ENCODE measurements at places on chromosomes 6 and 20.

DNA sequence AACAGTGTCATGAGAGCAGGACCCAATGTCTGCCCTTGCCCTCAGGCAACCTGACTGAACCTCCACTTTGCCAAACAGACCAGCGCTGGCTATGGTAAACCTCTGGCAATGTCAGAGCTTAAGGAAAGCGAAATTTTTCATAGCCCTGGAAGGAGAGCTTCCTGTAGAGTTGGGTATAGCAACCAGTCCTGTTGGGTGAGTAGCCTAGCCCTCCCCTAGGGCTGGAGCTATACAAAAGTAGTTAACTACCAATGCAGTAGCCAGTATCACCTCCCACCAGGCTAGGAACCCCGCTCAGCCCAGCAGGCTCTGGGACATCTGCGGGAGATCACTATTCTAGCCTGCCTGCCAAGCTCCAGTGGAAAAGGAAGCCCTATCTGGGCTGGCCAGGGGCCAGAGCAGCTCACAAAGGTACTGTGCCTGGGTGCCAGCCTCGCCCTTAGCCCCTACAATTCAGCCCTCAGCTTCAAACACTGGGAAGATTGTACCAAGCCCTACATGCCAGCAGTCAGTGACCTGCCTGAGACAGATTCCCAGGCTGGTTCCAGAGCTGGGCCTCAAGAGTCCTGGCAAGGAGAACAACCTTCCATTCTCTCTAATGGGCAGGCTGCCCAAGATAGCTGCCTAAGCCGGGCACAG is 7.9 kb downstream of the WFDC3 start:
- no peak for DNase-seq

DNA sequence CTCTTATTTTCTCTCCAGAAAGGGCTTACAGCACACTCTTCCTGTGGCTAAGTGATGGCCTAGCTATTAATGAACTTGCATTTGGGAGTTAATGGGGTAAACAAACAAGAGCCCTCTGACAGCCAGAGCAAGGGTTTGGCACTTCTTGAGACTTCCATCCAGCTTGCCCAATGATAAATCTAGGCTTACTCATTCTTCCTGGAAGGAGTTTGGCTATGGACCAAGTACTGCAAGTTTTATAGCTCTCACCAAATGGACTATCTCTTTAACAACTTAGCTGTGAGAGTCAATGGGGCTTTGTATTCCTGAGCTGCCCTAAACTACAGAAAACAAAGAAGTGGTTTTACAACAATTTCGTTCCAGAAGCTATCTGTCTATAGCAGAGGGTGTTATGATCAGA is 16.7 kb upstream of the PI3 start:
- DNase-seq = no peak

DNA sequence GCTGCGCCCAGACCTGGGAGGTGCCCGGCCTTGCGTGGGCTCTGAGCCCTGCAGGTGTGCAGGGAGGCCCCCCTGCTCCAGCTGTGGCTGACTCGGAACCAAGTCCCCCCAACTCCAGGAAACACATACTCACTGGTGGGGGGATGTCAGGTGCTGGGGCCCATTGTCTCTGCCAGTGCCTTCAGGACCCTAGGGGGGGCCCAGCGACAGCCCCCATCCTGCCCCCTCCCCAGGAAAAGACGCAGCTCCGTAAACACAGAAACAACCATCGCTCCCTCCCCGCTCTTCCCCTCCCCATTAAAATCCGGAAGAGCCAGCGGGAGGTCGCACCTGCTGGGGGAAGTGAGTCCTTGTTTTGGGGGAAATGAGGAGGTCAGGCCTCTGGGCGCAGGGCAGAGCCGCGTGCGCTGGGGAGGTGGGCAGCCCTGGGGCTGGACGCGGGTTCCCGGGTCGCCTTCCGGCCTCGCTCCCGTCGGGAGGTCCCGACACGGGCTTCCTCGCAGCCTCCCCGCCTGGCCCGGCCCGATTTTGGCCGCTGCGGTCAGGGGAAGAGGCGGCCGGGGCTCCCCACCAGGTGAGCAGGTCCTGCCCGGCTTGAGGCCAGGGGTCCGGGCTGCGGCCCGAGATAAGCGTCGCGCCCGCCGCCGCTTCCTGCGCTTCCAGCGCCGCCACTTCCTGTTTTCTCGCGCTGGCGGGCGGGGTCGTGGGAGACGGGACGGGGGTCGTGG is 6.2 kb downstream of the C20orf204 start:
- DNase-seq = no peak

- no peak for DNase-seq
These were observed 3.1 kb downstream of the MYL9 start for GRCh38 chr20:36544134-36545018.

DNA sequence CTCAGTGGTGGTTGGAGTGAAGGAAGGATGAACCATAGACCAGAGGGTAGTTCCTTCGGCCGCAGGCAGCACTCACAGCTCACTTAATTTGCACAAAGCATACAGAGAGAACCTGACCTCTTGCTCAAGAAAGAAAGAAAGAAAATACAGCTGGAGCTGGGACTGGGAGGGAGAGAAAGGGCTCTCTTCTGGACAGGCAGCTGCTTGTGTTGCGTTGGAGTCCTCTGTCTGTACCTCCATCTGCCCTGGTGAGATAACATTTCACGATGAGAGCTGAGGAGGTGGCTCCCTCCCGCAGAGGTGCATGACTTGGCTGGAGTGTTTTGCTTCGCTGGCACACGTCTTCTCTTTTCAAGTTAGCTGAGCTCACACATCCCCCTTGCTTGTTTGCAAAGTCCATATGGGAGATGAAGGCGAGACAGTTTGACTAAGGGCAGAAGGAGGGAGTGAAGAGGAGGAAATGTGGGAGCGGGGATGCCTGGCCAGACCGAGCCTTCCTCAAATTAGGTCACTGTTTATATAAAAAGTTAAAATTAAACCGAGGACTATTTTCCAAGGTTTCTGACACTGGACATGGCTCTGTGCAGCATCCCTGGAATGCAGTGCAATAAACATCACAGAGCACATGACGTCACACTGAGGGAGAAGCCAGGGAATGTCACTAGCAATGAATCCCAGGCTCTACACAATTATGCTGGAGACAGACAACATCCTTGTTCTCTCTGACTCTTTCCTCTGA is 359.4 kb downstream of the CD83 start:
- DNase-seq = peak; percentile 74

GRCh38 chr6:137102050-137102848 is 57.5 kb upstream of the IL20RA start:
- no peak for DNase-seq

GRCh38 chr6:167129159-167129558 is 6.3 kb downstream of the CCR6 start:
- no peak for DNase-seq

GRCh38 chr6:43804550-43805223 is 34.7 kb downstream of the VEGFA start:
- no peak for DNase-seq

DNA sequence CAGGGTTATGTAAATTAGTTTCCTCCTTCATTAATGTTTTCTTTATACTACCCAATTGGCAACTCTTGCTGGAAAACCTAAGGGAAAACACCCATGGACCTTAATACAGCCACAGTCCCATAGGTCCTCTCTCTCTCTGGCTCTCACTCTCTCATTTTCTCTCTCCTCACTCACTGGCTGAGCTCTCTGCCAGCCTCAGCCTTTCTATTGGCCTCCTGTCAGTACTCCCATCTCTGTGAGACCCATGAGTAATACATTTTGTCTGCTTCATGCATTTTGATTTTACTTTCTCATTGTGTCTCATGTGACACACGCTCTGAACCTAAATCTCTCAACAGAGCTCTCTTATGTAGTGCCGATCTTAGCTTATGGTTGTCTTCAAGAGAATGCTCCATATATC is 907.5 kb downstream of the C6orf118 start:
- no peak for DNase-seq

GRCh38 chr6:100614386-100614785 is 149.7 kb upstream of the SIM1 start:
- no peak for DNase-seq

GRCh38 chr6:36340618-36341454 is 4.1 kb upstream of the BNIP5 start:
- peak; percentile 81 for DNase-seq

- DNase-seq = no peak
These were observed 21.2 kb upstream of the ABT1 start for GRCh38 chr6:26575494-26575939.

- peak; percentile 67 for DNase-seq
These were observed 9.2 kb downstream of the NRN1 start for GRCh38 chr6:5997420-5997987.

DNA sequence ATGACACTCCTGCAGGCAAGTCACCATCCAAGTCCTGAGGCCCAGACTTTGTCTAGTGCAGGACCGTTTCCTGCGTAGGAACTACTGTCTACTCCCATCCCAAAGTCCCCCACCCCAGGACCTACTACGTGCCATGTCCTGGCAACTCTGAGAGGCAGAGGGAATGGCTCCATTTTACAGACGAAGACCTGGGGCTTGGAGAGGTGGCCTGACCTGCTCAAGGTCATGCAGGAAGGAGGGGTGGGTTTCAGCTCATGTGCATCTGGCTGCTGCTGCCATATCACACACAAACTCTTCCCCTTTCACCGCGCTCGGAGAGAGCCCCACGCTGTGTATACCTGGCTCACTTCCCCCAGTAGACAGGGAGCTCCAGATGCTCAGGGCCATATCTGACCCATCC is 1.2 kb upstream of the NOL4L start:
- DNase-seq = no peak

GRCh38 chr6:6714118-6714897 is 125.8 kb downstream of the LY86 start:
- DNase-seq = no peak

DNA sequence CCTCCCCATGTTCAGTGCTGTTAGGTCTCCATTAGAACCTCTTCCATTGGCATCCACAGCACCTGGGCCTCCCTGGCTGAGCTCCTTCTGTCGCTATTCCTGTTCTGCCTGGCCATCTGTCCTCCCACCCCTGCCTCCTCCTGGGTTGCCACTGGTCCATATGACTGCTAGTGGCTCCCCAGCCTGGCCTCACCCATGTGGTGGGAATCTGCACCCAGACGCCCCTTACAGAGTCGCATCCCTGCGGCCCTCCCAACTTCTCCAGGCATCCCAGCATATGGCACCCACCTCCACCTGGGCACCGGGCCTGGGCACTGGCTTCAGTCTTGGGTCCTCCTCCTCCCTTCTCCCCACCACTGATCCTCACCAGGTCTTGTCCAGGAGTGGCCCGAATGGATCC is 7.7 kb downstream of the CDC25B start:
- DNase-seq = no peak

DNA sequence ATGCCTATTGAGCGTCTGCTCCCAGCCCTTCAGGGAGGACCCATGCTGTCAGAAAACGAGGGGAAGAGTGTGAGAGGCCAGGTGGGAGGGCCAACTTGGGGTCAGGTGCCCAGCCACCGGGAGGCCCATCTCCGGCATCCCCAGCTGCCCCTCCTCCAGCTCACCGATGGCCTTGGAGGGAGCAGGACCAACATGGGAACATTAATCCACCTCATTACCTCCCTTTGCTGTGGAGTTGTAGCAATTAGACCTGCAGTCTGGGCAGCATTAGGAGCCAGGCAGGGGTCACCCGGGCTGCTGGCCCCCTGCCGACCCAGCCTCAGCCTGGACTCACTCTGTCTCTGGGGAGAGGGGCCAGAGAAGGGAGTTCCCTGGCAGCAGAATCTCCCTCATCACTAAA is 25.1 kb downstream of the DLGAP4 start:
- no peak for DNase-seq

GRCh38 chr6:26234421-26235301 is 130.3 kb upstream of the BTN3A2 start:
- DNase-seq = peak; percentile 88

GRCh38 chr6:4941782-4942672 is 61.8 kb downstream of the RPP40 start:
- DNase-seq = no peak

- no peak for DNase-seq
These were observed 399.5 kb downstream of the QKI start for GRCh38 chr6:163813979-163814493.

DNA sequence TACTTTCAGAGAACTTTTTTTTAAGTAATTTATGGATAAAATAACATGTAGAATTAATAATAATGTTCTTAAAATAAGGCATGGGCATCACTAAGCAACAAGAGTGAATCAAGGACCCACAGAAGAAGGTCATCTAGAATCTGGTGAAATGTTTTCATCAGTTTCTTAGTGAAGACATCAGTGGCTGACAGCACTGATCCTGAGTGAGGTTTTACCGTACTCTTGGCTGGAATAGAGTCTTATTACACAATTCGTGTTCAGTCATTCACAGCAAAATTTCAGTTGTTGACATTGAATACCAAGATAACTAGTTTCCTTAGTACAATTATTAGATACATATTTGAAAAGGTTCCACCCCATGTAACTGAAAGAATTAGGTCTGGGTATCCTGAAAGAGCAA is 140.4 kb downstream of the C6orf58 start:
- DNase-seq = no peak

DNA sequence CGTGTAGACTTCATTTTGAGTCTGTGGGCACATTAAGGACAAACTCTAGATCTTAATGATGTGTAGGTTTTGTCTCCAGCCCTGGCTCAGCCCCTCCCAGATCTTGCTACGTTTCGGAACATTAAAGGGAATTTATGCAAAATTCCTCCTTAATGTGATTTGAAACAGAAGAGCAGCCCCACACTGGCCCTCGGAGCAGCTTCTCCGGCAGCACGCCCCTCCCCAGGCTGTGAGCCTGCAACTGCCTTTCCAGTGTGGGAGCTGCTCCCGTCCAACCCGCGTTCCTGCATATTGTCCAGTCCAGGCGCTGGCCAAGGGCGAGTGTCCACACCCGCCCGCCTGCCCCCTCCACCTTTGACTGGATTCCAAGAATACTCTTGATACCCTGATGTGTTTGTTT is 257.2 kb downstream of the TAF4 start:
- DNase-seq = no peak

- no peak for DNase-seq
These were observed 49.2 kb downstream of the KHDC1L start for GRCh38 chr6:73176057-73176456.

DNA sequence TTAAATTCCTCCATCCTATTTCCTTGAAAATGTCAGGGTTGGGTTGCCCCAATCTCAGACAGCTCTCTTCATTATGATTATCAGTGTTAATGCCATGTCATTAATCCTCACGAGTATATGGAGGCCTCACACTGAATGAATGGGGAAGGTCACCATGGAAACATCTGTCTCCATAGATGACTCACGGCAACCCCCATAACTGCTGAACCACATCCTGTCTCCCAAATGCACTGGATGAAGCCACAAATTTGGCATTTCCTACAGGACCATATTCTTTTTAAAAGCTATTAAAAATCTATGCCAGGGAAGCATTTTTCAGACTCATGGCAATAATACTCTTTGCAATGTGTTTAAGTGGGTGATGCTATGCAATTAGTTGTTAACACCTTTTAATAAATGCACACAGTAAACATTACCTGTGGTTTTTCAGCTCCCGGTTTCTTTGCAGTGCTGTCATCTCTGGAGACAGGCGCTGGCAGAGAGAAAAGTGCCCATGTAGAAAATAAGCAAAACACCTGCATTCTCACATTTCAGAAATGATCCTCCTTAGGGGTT is 80.1 kb upstream of the PTPRK start:
- DNase-seq = no peak

GRCh38 chr20:46558511-46558959 is 8.1 kb upstream of the OCSTAMP start:
- DNase-seq = no peak

GRCh38 chr6:118768904-118769325 is 117.5 kb upstream of the CEP85L start:
- DNase-seq = no peak
